ENCODE measurements at places on chromosomes 13 and 19.

- DNase-seq, result no peak
These were observed 18.3 kb downstream of the PRKCSH start for GRCh38 chr19:11453468-11454341.

DNA sequence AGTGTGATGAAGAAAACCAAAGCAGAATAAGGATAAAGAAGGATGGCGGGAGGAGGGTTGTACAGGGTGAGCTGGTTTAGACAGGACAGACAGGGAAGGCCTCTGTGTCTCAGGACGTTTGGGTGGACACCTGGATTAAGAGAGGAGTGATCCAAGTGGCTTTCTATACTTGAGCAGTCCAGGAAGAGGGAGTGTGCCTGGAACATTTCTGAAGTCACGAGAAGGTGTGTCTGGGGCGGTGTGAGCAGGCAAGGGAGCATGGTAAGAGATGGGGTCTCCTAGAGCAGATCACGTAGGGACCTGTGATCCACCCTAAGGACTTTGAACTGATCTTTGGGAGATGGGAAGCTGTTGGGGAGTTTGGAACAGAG, 15.4 kb upstream of the STK24 start:
- no peak for DNase-seq

GRCh38 chr13:109163037-109163379, 533.6 kb downstream of the MYO16 start:
- DNase-seq, result peak; percentile 20

- no peak for DNase-seq
These were observed 399.0 kb downstream of the PCDH9 start for GRCh38 chr13:66830940-66831716.

- DNase-seq, result no peak
These were observed 1248.9 kb upstream of the MIR17HG start for GRCh38 chr13:90098577-90098976.

- DNase-seq, result peak; percentile 65
These were observed 241.0 kb downstream of the KLF5 start for GRCh38 chr13:73299787-73300186.

- no peak for DNase-seq
These were observed 5.0 kb downstream of the GFY start for GRCh38 chr19:49430172-49430677.

DNA sequence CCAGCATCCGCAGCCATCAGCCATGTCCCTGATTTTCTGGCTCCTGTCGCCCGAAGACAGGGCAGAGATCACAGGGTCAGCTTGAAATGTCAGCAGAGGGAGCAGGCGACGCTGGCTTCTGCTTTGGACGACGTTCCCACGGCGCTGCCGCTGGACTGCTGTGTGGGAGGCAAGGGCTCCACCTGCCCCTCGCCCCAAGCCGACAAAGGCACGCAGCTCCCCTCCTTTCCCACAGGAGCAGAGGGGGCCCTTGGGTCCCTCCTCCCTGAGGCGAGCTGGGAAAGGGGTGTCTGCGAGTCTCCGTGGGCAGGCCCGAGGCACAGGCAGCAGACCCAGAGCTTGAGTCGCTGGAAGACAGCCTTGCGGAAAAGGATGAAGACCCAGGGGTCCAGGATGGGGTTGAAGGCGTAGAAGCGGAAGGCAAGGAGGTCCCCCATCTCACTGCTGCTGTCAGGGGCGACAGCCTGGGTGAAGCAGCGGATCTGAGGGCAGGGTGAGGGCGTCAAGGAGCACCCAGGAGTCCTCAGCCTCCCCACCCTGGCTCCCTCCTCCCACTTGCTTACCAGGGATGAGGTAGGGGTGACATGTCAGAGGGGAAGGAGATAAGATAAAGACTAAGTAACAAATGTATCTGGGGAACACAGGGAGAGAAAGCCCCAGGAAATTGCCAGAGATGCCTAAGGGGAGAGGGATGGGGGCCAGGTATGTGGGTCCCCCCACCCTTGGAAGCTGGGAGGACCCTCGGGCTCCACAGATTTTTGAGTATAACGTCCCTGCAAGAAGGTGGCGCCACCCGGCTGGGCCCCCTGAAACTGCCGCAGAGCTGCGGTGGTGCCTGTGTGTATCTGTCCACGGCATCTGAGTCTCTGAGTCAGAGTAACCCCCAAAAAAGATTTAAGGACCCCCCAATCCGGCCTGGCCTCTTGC, 3.4 kb downstream of the PTGIR start:
- no peak for DNase-seq
